ENCODE measurements at places on chromosomes 12 and 14.

- no peak for DNase-seq
Measured at GRCh38 chr12:101740980-101741379, 1.7 kb upstream of the SYCP3 start.

GRCh38 chr14:98607341-98607910 lies 664.6 kb downstream of the BCL11B start:
- DNase-seq: no peak

DNA sequence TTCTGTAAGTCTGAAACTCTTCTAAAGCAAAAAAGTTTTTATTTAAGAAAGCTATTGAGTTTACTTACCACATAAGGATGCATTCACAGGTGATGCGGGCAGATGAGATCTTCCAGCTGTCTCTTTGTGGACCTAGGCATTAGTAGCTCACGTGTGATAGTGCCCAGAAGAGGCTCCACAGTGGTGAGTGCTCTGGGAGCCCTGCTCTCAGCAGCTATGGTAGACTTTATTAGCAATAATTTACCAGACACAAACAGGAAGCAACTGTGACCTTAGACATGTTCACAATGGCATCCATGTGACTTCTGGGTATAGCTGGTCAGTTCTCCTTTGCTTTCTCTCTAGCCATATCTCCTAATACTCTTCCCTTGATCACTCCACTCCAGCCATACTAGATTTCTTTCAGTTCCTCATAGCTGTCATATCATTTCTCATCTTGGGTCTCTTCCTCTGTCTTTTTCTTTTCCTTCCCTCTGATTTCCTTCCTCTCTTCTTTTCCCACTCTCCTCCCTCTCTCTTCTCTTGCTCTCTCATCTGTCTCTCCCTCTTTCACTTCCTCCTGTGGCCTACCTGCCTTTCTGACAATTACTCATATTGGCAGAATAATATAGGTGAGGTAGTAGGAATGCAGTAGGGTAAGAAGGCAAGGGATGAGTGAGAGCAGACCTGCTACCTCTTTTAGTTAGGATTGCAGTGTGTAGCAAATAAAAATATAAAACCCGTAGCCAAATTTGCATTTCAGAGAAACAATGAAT lies 75.2 kb upstream of the SCAF11 start:
- DNase-seq: no peak

DNA sequence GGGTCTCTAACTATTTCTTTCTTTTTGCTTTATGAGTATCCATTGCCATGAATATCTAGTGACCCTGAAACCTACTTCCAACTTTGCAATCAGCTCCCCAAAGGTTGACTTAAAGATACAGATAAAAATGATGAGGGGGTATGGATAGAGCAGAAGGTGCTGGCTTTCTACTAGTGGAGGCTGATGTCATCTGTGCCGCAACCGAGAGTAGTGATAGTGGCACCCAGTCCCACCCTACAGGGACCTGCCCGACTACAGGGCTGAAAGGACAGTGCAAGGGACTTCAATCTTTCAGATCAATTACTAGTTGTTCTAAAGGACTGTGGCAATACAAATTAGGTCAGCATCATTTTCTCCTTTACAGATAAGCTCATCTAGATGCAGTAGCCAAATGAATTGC lies 806.0 kb downstream of the VRK1 start:
- DNase-seq: no peak

GRCh38 chr14:85817430-85817829 lies 287.5 kb downstream of the FLRT2 start:
- no peak for DNase-seq

DNA sequence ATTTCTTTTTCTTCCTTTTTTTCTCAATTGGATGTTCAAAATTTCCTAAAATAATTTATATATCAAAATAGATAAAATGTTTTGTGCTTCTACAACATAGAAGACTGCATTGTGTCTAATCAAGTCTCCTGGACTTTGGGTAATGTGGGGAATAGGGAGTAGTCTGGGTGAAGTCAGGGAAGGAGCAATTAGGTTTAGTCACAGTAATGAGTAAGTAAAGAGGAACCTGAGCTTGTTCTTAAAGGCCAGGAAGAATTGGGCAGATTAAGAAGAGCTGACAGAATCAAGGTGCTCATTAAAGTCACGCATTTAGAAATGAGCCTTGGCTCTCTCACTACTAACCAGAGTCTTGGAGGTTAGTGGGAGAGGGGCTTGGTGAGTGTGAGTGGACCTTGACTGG lies 233.3 kb upstream of the SSTR1 start:
- no peak for DNase-seq
